GM23338 (cell line): ENCODE measurements at places on chromosomes 1 and 21. TPM values are rescaled to one million over a fixed set of nuclear protein-coding genes. Genes with fewer than 3 reads are reported as not detected.

Gene FHAD1
- total RNA-seq: 1.9 and 3.3 TPM in 2 replicates

Gene MYOM3
- total RNA-seq: not detected in 2 replicates

Gene PTGFR
- 0.24 and 0.43 TPM in 2 replicates for total RNA-seq

Gene ARF1
- total RNA-seq: 199 and 210 TPM in 2 replicates

Gene FAM72B
- 15.0 and 16.0 TPM in 2 replicates for total RNA-seq

Gene SPATA45
- total RNA-seq: not detected in 2 replicates

Gene C1QA
- total RNA-seq: not detected in 2 replicates

Gene MYOG
- total RNA-seq: not detected in 2 replicates

Gene PAQR7
- total RNA-seq: 5.2 and 5.5 TPM in 2 replicates

Gene TRIM58
- total RNA-seq: 3.4 and 4.3 TPM in 2 replicates

Gene ASCL5
- 0.54 TPM in 1 of 2 replicates, not detected in the other for total RNA-seq

Gene WNT4
- total RNA-seq: 0.59 TPM in 1 of 2 replicates, not detected in the other

Gene SNX7
- 23.0 and 31.9 TPM in 2 replicates for total RNA-seq

Gene RNASEL
- total RNA-seq: 0.85 and 0.94 TPM in 2 replicates

Gene ZBTB17
- 21.6 and 26.6 TPM in 2 replicates for total RNA-seq

Gene BARHL2
- total RNA-seq: not detected in 2 replicates

Gene WNT9A
- 1.8 and 2.0 TPM in 2 replicates for total RNA-seq

Gene PRDM16
- 0.14 and 0.66 TPM in 2 replicates for total RNA-seq

Gene C4BPA
- not detected in 2 replicates for total RNA-seq

Gene TMPRSS15
- not detected in 2 replicates for total RNA-seq

Gene MATN1
- total RNA-seq: 0.31 TPM in 1 of 2 replicates, not detected in the other

Gene RGS16
- 15.4 and 18.2 TPM in 2 replicates for total RNA-seq

Gene ADCY10
- total RNA-seq: not detected in 2 replicates

Gene CHI3L2
- total RNA-seq: not detected in 2 replicates

Gene KRTAP21-2
- total RNA-seq: not detected in 2 replicates

Gene SLC25A34
- 0.27 and 3.5 TPM in 2 replicates for total RNA-seq

Gene PPCS
- total RNA-seq: 35.6 and 38.0 TPM in 2 replicates

Gene CCDC17
- total RNA-seq: 1.0 and 2.2 TPM in 2 replicates

Gene MAP3K21
- 37.2 and 40.1 TPM in 2 replicates for total RNA-seq

Gene ATP1A4
- 0.23 and 0.63 TPM in 2 replicates for total RNA-seq

Gene PLA2G2D
- not detected in 2 replicates for total RNA-seq

Gene C1QB
- not detected in 2 replicates for total RNA-seq

Gene CYYR1
- total RNA-seq: 23.8 and 25.6 TPM in 2 replicates

Gene SIM2
- total RNA-seq: 0.49 and 1.4 TPM in 2 replicates

Gene STYXL2
- total RNA-seq: 0.08 and 0.17 TPM in 2 replicates

Gene MX2
- 8.1 and 9.2 TPM in 2 replicates for total RNA-seq
